AG08395 (cell line): ENCODE measurements at places on chromosomes 3 and 15.

DNA sequence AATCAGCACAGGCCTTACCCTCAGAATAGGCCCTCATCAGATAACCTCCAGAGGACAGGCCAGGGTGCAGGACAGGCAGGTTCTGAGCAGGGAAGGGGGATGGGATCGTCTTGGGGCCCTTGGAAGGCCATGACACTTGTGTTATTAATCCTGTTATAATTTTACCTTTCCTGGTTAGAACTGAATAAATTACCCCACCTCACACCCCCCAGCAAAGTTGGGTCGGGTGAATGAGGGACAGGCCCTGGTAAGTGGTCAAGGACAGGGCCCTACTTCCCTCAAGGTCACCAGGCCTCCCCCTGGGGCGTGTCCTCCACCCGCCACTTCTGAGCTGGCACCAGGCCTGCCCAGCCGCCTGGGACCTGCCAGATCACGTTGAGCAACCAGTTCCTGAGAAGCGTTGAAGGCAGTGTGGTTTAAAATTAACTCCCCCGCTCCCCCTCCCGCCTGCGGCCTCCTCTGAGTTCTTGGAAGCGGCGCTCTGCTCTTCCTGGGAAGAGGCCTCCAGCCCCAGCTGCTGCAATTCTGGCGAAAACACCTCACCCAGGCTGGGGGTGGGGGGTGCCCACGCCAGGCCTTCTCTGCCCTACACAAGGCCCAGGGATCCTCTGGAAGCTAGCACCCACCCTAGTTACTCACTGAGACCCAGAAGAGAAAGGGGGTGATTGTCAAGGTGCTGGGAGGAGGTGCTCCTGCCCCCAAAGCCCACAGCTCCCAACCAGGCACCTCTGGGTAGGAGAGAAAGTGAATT, 10.6 kb downstream of the CISH start:
- DNase-seq, result peak; percentile 97

GRCh38 chr3:59480486-59480995, 430.7 kb upstream of the CFAP20DC start:
- DNase-seq, result peak; percentile 86

- DNase-seq, result peak; percentile 4
Observed at GRCh38 chr3:142057331-142057725, 92.0 kb downstream of the TFDP2 start.

DNA sequence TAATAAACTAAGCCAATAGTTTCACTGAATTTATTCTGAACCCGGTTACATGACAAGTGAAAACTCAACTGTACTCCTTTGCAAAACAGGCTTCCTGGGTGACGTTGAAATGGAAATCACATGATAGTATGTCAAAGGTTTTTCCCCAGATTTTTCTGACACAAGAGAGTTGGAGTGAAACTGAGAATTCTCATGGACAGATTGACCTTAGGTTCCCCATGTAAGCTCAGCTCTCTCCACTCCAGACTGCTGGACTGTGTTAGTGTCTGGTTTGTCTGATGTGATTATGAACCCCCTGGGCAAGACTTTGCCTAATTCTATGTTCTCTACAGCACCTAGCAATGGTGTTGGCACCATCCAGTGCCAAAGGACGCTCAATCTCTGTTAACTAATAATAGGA, 219.7 kb upstream of the COL8A1 start:
- no peak for DNase-seq

- DNase-seq, result no peak
Observed at GRCh38 chr3:40572588-40572987, 47.8 kb downstream of the ZNF621 start.

DNA sequence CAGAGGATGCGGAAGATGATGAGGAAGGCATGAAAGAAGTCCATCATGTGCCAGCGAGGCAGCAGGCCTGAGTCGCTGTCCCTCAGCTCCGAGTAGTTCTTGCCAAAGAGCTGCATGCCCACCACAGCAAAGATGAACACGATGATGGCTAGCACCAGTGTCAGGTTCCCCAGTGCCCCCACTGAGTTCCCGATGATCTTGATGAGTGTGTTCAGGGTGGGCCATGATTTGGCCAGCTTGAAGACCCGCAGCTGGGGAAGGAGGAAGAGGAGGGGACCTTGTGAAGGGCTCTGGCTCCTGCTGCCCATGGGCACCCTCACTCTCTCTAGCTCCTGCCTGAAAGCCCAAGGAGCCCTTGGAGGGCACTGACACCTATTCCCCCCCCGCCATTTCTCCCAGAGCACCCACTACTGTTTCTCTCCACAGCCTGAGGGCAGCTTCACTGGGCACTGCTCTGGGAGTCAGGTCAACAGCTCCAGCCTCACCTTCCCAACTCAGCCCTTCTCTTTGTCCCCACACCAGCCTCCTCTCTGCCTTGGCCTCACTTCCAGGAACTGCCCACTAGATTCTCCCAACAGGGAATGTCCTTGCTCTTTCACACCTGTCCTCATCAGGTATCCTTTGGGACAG, 63.6 kb downstream of the SCN5A start:
- DNase-seq, result no peak

DNA sequence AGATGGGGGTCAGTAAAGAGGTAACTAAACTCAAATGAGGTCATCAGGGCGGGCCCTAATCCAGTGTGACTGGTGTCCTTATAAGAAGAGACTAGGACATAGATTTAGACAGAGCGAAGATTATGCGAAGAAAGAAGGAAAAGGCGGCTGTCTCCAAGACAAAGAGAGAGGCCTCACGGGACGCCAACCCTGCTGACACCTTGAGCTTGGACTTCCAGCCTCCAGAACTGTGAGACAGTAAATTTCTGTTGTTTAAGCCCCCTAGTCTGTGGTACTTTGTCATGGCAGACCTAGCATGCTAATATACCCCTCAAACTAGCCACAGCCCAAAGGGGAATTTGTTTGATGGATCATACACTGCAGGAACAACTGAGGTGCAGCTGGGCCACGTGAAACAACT, 183.0 kb downstream of the ABHD5 start:
- no peak for DNase-seq

GRCh38 chr15:74389241-74390048, 22.0 kb upstream of the CYP11A1 start:
- no peak for DNase-seq

DNA sequence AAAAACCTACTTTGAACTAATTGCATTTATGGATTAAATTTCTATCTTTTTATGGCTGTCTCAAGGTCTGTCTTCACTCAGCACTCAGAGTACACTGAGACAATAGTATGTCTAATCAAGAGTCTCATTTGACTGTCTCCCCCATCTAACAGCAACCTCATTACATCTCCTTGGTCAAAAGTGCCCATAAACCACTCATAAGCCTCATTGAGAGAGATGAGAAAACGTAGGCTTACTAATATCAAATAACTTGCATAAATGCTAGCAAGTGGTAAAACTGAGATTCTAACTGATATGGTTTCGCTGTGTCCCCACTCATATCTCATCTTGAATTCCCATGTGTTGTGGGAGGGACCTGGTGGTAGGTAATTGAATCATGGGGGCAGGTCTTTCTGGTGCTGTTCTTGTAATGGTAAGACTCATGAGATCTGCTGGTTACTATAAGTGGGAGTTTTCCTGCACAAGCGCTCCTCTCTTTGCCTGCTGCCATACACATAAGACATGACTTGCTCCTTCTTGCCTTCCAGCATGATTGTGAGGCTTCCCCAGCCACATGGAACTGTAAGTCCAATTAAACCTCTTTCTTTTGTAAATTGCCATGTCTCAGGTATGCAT, 113.9 kb downstream of the TFDP2 start:
- no peak for DNase-seq

GRCh38 chr15:83546512-83546888, 99.4 kb downstream of the SH3GL3 start:
- DNase-seq, result no peak

GRCh38 chr3:3705090-3705775, 94.0 kb upstream of the LRRN1 start:
- no peak for DNase-seq

- no peak for DNase-seq
Observed at GRCh38 chr3:18223974-18224373, 201.2 kb downstream of the SATB1 start.
